ENCODE measurements at places on chromosomes 1 and 21. TPM values are rescaled to one million over a fixed set of nuclear protein-coding genes. Genes with fewer than 3 reads are reported as not detected.

- no peak for DNase-seq
Measured at GRCh38 chr1:24373044-24373443, 40.5 kb downstream of the STPG1 start.

DNA sequence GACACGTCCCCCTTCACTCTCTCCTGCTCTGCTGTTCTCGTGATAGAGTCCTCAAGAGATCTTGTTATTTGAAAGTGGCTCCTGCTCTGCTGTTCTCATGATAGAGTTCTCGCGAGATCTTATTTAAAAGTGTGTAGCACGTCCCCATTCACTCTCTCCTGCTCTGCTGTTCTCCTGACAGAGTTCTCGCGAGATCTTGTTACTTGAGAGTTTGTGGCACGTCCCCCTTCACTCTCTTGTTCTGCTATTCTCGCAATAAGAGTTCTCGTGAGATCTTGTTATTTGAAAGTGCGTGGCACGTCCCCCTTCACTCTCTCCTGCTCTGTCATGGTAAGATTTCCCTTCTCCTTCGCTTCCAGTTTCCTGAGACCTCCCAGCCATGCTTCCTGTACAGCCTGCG, 47.9 kb downstream of the SMYD3 start:
- DNase-seq, result no peak

DNA sequence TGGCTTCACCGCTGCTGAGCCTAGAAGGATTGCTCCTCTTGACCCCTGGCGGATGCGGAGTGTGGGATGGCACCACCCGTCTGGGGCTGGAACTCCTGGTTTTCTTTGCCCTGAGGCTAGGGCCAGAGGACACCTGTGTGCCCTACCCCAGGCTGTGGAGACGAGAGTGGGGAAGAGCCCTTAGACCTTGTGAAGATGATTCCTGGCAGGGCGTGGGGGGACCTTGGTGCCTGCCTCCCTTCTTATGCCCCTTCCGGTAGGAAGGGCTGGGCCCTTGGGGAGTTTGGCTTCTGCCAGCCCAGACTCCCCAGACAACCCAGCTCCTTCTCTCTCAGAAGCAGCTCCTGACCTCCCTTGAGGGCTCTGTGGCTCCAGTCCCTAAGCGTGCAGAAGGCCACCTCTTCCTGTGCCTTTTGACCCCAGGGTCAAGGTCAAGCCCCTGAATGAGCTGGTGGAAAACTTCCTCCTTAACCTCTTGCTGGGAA, 891 bp downstream of the RPS6KA1 start:
- DNase-seq, result no peak

DNA sequence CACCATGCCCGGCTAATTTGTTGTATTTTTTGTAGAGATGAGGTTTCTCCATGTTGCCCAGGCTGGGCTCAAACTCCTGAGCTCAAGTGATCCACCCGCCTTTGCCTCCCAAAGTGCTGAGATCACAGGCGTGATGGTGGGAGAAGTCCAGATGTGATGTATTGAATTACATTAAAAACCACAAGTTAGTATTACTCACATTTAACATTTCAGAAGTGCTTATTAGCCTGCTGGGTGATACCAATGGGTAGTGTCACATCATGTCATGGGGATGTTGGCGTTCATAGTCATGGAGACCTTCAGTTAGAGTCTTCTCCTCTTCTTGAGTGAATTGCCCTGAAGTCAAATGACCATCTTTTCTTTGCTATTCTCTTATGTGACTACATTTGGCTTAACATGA, 63.6 kb upstream of the VAMP3 start:
- DNase-seq, result no peak

DNA sequence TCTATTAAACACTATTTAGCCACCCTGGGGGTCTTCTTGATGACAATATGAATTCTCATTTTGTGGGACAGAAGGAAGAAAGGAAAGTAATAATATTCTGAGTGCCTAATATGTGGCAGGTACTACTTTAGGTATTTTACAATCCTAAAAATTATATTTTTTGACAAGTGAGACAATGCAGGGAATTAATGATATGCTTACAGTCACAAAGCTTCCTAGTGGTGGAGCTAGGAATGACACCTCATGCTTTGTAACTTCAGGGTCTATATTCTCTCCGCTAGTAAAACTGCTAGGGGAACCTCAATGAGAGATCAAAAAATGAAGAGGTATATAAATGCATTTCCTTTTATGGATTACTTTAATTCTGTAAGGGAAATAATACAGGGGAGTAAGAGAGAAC, 44.3 kb downstream of the TPR start:
- no peak for DNase-seq

DNA sequence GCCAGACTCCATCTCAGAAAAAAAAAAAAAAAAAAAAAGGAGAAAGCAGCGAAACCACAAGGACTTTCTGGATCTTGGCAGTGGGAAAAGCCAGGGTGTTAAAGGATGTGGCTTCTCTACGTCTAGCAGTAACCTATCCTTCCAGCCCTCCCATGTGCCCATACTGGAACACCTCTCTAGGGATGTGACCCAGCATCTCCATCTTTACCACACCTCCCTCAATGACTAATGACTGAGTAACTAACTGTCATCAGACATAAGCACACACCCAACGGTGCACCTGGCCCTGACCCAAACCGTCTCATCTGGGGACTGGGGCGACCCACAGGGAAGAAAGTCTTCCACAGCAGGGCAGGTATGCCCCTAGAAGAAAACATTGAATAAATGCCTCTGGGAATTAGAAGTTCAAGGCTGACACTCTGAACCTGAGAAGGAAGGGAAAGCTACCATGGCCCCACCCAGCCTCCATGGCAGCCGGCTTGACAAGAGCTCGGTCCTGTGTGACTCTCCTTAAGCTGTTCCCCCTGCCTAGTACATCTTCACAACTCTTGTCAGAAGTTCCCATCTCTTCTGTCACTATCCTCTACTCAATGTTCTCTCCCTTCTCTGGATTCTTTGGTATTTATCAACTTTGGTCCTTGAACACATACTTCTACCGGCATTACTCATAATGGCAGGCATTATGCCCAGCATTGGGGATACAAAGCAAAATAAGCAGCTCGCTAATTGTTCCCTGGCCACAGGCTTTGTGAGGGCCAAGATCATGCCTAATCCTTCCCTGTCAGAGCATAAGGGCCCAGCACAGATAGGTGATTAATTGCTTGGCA, 14.8 kb upstream of the PAQR6 start:
- DNase-seq, result no peak

- no peak for DNase-seq
Measured at GRCh38 chr21:37378700-37379139, 12.1 kb downstream of the DYRK1A start.

DNA sequence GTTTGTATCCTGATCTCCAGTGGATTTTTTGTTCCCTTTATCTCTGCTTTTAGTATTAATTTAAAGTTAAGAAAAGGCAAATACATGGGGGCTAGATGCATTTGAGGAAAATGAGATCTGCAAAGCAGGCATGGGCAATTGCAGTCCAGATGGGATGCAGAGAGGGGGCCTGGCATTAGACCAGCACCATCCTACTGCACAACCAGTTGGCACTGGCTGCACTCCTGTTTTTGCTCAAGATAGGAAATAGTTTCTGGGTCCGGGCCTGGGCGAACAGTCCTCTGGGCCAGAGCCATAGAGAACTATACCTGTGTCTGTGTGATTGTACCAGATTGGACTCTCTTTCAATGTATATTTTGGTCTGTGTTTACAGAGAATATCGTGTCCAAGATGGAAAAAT, 34.0 kb upstream of the LEPR start:
- no peak for DNase-seq

- DNase-seq, result no peak
Measured at GRCh38 chr1:115068826-115069585, 20.3 kb downstream of the TSPAN2 start.

DNA sequence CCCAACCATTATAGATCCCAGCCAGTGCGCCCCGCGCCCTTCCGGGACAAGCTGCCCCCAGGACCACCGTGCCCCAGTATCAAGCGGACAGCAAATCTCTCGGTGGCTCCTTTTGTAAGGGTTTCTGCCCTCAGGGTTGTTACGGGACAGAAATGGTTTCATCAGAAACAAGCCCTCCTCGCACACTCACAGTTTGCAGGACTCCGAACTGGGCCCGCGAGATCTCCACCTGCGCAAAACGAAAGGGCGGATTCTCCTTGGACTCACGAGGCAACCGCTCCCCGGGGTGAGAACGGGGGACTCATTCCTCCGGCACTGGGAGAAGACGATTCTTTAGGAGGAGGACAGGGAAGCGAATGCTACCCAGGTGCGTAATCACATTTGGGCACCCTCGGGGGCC, 51.1 kb upstream of the H6PD start:
- no peak for DNase-seq

DNA sequence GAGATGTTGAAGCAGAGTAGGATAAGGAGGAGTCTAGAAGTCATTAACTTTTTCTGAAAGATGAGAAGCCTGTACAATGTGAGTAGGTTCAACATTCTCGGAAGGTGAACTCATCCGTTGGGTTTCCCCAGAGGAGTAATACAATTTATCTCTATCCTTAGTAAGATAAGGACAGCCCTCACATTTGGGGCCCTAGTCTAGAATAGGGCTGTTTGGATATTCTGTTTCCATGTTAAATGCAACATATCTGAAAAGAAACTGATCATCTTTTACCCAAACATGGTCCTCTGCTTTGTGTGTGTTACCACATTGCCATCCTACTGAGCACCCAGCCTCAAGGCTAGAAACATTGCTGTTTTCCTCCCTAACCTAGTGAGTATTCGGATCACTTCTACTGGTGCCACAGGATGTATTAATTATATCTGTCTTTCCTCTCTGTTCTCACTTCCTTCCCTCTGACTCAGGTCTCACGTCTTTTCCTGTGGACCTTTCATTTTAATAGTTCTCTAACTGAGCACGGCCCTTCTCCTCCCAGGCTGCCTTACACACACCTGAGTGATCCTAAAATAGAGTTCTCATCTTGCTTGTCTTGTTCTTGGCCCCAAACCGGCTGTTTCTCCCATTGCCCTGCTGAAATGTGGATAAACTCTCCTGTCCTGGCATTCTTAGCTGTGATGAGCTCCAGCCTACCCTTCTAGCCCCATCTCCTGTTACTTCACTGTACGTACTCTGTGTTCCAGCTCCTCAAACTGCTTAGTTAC, 91.7 kb downstream of the CDC14A start:
- no peak for DNase-seq

- no peak for DNase-seq
Measured at GRCh38 chr1:202967684-202968281, 726 bp upstream of the CYB5R1 start.

- no peak for DNase-seq
Measured at GRCh38 chr21:29261555-29262540, 36.9 kb upstream of the BACH1 start.

GRCh38 chr1:224201383-224201782, 18.3 kb downstream of the DEGS1 start:
- no peak for DNase-seq

DNA sequence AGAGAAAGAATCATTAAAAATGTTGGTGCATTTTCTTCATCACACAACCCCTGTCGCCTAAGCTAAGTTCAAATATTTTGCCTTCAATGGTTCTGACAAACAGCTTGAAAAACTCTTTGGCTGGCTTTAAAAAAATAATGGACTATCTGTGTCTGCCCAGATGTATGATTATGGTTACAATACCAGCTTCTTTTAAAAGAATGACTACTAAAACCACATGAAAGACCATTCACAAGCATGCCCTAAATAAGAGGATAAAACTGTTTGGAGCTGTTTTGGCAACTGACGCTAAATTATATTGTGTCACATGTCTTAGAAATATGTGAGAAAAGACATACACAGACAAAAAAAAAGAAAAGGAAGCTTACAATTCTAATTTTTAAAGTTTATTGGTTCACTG, 23.7 kb upstream of the PLPPR4 start:
- DNase-seq, result no peak

- DNase-seq, result no peak
Measured at GRCh38 chr1:198716051-198716450, 77.2 kb downstream of the PTPRC start.

GRCh38 chr1:117836069-117836468, 93.4 kb downstream of the GDAP2 start:
- DNase-seq, result no peak

DNA sequence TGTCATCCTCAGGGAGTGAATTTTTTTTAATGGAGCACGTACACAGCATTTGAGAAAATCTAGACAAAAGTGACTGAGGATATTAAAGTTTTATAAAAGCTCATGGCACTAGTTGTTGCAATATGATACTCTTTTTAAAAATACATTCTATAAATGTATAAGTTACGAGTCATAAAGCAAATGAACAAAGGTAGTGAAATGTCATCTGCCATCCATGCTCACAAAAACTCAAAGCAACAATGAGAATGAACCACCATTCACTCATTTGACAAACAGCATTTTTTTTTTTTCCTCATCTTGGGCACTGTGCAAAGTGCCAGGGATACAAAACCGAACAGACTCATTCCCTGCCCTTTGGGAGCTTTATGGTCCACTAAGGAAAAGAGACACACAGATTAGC, 38.7 kb downstream of the GPR137B start:
- no peak for DNase-seq

- no peak for DNase-seq
Measured at GRCh38 chr1:8009043-8010002, 16.8 kb downstream of the ERRFI1 start.

GRCh38 chr21:36321325-36322082, 1.5 kb downstream of the MORC3 start:
- DNase-seq, result no peak

DNA sequence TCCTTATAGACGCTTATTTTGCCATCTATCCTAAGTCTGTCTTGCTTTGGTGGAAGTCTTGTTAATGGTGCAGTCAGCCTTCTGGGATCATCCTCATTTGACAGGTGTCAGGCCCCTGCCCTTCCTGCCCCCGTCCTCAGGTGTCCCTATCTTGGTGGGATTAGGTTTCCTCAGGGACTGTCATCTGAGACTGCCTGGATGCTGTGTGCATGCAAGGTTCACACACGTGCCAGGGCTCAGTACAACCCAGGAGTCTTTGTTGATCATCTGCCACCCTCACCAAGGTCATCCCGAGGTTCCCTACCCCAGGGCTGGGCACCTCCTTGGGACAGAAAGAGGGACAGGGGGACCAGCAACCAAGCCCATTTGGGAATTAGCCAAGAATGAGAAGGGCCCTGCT, 18.0 kb downstream of the PADI2 start:
- no peak for DNase-seq

GRCh38 chr1:53896635-53897229, 2.7 kb downstream of the DIO1 start:
- no peak for DNase-seq

- no peak for DNase-seq
Measured at GRCh38 chr1:15616373-15617172, 685 bp upstream of the DDI2 start.

GRCh38 chr1:27972141-27972540, 12.4 kb downstream of the XKR8 start:
- no peak for DNase-seq

Gene SPATA1
- polyA plus RNA-seq, result 1.7 TPM

Gene SNX7
- polyA plus RNA-seq, result 48.5 TPM

Gene DNAH14
- 15.2 TPM for polyA plus RNA-seq

Gene LCE3D
- polyA plus RNA-seq, result not detected

Gene RAP1GAP
- 23.3 TPM for polyA plus RNA-seq

Gene ATF3
- polyA plus RNA-seq, result 13.3 TPM

Gene SLC26A9
- polyA plus RNA-seq, result 0.22 TPM

Gene CAMSAP2
- 41.6 TPM for polyA plus RNA-seq

Gene TSPAN2
- polyA plus RNA-seq, result 40.2 TPM

Gene SUSD4
- polyA plus RNA-seq, result 19.4 TPM

Gene DENND2D
- 15.3 TPM for polyA plus RNA-seq

Gene ETV3
- polyA plus RNA-seq, result 27.9 TPM

Gene TEX38
- polyA plus RNA-seq, result 0.53 TPM

Gene CRYAA
- polyA plus RNA-seq, result 0.47 TPM

Gene KRTAP11-1
- polyA plus RNA-seq, result not detected

All from right renal cortex interstitium (tissue), 3 donors.